ENCODE measurements at places on chromosomes 11 and 22.

GRCh38 chr11:58813693-58814092 lies 30.8 kb downstream of the GLYATL2 start:
- DNase-seq, result no peak

- DNase-seq, result no peak
Observed at GRCh38 chr11:39144351-39145130, 2314.9 kb downstream of the LRRC4C start.

- no peak for DNase-seq
Observed at GRCh38 chr11:74895340-74896116, 53.4 kb downstream of the XRRA1 start.

- no peak for DNase-seq
Observed at GRCh38 chr22:32164075-32164860, 5.2 kb upstream of the C22orf42 start.

DNA sequence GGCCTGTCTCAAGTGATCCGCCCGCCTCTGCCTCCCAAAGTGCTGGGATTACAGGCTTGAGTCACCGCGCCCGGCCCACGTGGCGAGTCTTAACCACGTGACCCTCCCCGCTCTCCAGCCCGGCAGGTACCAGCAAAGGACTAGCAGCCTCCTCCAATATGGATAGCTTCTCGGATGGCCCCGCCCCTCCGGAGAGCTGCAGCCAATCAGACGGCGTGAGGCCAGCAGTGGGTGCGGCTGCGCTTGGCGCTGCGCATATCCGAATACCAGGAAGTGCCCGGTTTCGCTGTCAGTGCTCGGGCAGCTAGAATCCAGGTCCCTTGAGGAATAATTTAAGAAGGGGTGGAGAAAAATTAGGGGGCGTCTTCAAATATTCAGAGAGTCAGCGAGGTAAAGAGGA lies 14.7 kb upstream of the PISD start:
- peak; percentile 96 for DNase-seq

DNA sequence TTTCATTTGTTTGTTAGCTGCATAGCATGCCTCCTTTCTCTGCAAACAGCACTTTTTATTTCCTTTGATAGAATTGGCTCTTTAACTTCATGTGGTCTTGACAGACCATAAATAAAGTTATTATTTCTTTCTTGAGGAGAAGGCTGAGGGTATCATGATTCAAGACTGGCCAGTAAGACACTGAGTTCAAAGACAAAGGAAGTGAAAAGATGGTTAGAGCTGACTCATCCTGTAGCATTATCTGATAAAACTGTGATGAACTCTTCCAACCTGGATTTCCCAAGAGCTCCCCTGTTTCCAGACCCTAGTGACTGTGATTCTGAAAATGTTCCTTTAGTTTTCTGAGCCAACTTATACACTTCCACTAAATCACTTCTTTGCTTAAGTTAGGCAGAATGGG lies 179.3 kb upstream of the FAT3 start:
- no peak for DNase-seq

GRCh38 chr11:419248-420005 lies 4.6 kb upstream of the SIGIRR start:
- no peak for DNase-seq

GRCh38 chr11:47912843-47913437 lies 64.8 kb upstream of the NUP160 start:
- DNase-seq, result no peak

DNA sequence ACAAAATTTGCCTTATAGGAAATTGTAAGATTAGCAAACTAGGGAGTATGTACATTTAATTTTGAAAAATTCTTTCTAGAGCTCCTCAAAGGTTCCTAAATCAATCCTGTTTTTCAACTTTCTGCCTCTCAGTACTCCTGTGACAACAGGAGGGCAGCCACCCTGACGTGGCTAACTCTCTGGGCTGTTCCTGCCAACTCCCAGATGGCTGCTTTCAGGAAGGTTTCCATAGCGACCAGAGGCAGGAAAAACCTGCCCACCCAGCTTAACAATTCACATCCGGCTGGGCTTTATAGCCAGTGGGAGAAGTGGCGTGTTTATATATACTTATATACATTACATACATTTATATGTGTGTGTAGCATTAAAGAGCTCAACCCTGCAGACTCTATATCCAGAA lies 26.5 kb downstream of the SGSM3 start:
- no peak for DNase-seq

DNA sequence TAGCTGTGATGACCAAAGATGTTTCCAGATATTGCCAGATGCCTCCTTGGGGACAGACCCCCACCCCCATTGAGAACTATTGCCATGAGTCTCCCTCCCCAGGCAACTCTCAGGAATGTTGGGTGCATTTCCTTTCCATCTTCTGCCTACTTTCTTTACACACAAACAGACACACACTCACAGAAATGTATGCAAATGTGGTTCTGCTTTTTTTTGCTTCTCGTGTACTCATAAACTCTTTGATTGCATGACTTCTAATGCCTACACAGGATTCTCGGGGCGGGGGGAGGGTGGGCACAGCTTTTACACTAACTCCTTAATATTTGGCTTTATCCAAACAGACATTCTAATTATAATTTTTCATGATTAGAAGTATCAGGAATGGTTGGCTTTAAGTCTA lies 53.3 kb upstream of the SUSD2 start:
- no peak for DNase-seq

- no peak for DNase-seq
Observed at GRCh38 chr11:29173660-29174062, 843.2 kb downstream of the KCNA4 start.

GRCh38 chr11:72041364-72042063 lies 38.8 kb downstream of the NUMA1 start:
- DNase-seq, result peak; percentile 71

DNA sequence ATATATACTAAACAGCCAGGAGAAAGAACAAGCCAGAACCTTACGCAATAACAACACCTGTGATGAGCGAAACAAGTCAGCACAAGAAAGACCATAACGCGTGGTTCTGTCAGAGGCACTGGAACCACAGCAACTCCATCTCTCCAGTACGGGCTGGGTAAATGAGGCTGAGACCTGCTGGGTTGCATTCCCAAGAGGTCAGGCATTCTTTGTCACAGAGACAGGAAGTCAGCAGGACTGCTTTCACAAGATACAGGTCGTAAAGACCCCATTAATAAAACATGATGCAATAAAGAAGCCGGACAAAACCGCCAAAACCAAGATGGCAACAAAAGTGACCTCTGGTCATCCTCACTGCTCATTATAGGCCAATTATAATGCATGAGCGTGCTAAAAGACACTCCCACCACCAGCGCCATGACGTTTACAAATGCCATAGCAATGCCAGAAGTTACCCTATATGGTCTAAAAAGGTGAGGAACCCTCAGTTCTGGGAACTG lies 21.7 kb downstream of the TPST2 start:
- DNase-seq, result no peak

- DNase-seq, result peak; percentile 25
Observed at GRCh38 chr11:64219354-64219684, 6.7 kb downstream of the TRPT1 start.

GRCh38 chr11:44627911-44628729 lies 62.7 kb downstream of the CD82 start:
- peak; percentile 68 for DNase-seq

DNA sequence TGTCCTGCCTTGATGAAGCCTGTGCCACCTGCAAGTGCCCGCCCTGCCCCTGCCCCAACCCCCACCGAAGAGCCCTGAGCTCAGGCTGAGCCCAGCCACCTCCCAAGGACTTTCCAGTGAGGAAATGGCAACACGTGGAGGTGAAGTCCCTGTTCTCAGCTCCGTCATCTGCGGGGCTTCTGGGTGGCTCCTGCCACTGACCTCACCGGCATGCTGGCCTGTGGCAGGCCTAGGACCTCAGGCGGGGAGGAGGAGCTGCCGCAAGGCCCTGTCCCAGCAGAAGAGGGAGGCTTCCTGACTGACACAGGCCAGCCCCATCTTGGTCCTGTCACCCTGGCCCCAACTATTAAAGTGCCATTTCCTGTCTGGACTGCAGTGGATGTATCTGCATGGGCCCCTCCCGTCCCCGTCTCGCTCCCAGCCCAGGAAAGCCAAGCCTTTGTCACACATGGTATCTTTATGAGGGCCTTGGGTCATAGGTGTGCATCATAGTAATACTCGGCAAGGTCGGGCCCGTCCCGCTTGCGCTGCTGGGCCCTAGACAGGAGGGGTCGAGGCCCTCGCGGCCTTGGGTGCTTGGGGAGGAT lies 882 bp downstream of the FREY1 start:
- no peak for DNase-seq

GRCh38 chr22:24498824-24499223 lies 3.7 kb downstream of the UPB1 start:
- no peak for DNase-seq

- DNase-seq, result no peak
Observed at GRCh38 chr11:102453302-102453695, 734 bp upstream of the TMEM123 start.

DNA sequence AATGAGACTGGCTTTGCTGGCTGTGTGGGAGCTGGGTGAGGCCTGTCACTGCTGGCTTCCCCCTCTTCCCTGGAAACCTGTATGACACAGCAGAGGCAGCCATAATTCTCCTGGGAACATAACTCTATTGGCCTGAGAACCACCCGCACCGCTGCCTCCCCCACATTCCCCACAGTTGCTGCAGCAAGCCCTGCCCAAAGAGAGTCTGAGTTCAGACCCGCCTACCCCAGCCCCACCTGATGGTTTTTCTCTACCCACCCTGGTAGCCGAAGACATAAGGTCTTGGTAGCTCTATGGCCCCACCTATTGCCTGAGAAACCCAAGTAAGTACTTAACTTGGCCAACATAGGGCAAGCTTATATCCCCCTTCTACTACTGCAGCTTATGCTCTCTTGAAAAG lies 174.8 kb downstream of the C11orf91 start:
- no peak for DNase-seq

- DNase-seq, result no peak
Observed at GRCh38 chr11:27166130-27166529, 125.5 kb downstream of the BBOX1 start.

- DNase-seq, result no peak
Observed at GRCh38 chr22:39907047-39907446, 6.2 kb downstream of the GRAP2 start.

DNA sequence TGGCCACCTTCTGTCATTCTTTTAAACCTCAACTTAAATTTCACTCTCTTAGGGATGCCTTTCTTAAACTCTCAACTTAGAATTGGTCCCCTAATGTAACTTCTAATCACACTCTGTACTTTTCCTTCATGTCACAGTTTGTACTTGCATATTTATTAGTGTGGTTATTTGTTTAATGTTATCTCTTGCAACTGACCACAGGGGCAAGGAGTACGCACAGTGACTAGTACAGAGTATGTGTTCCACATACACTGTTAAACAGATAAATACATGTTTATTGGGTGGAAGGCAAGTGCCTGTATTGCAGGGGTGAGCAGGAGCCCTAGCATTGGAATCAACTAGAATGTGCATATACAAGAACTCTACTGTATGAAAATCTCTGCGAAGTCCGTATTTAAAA lies 554.0 kb downstream of the INSC start:
- DNase-seq, result no peak

DNA sequence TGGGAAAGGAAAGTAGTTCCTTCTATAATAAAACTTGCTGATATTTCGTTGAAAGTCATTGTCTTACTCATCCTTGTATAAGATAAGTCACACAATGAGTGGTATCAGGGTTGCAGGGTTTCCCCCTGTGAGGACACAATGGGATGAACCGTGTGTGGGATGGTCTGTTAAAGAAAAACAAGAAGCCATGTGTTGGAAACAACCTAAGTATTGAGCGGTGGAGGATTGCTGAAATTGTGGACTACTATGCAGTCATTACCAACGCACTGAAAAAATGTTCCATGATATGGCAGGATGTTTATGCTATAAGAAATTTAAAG lies 28.6 kb downstream of the PTPRJ start:
- DNase-seq, result no peak

- DNase-seq, result no peak
Observed at GRCh38 chr11:65440831-65441499, 18.4 kb downstream of the NEAT1 start.

DNA sequence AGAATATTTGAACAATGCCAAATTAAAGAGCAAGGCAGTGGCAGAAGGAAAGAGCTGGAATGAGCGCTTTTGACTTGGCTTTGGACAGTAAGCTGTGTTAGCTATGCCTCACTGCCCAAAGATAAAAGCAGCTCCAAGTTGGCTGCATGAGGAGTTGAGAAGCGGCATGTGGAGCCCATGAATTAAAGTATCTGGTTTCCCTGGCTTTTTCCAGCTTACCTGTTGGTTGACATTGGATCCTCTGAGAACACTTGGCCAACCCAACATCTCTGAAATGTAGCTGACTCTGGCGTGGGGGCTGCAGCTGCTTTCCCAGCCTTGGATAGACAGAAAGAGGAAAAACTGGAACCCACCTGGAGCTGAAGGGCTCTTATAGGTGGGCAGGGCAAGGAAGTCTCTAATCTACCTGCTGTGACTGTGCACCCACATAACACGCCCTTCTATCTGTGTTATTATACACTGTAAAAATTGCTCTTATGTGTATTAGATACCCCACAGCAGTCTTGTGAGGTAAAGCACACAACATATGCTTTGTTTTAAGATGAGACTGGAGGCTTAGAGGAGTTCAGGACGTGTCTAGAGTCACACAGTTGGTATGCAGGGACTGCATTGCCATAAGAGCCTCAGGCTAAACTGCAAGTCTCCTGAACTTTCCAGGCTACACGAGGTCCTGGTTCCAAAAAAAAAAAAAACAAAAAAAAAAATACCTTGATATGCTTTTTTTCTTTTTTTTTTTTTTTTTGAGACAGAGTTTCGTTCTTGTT lies 5.8 kb downstream of the UBASH3B start:
- DNase-seq, result no peak

DNA sequence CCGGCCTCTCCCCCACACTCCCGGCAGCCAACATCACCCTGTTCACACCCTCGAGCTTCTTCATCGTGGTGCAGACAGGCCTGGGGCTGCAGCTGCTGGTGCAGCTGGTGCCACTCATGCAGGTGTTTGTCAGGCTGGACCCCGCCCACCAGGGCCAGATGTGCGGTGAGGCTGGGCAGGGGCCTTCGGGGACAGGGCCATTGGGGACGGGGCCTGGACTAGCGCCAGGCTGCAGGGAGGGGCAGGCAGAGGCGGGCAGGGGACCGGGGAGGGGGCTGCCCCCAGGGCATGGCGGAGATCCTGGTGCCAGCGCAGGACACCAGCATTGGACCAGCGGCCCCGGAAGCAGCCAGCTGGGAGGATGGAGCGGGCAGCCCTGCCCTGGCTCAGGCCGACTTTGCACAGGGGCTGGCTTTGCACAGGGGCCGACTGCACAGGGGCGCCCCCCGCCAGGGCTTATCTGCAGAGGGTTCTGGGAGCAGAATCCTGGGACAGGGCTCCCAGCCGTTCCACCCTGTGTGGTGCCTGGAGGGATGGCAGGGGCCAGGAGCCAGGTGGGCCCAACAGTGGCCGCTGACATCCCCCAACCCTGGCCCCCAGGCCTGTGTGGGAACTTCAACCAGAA lies 8.6 kb downstream of the MUC5B start:
- DNase-seq, result no peak

- DNase-seq, result no peak
Observed at GRCh38 chr11:30605036-30605605, 19.0 kb upstream of the MPPED2 start.

DNA sequence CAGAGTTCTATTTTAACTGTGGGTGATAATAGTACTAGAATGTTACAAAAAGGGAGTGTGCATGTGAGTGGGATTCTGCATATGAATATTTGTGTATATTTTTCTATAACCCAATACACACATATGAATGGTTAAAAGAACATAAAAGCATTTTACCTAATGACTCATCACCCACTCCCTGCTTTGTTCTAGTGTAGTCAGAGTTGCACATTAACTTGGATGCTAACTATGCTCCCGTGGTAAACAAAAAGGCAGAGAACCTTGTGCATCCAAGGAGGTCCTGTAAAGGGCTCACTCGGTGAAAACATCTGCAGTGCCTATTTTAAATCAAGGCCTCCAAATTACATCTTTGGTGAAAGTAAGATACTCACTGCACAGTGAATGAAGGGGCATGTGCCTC lies 1289.4 kb downstream of the LRRC4C start:
- DNase-seq, result no peak
